Activated T-helper 2 cell treated with anti-CD3 and anti-CD28 coated beads, Interferon-gamma antibody, Interleukin-2, Interleukin-4, amounts not matched to agents 10 μg/mL and 5 μg/mL and 100 μg/mL, durations not matched to agents 14 hours and 24 hours and 36 hours (primary cell): ENCODE measurements at places on chromosomes 2 and 18. TPM values are rescaled to one million over a fixed set of nuclear protein-coding genes. Genes with fewer than 3 reads are reported as not detected.

TFCP2L1 gene
- total RNA-seq, result 0.11 TPM in 1 of 2 replicates, not detected in the other

ACMSD gene
- not detected in 2 replicates for total RNA-seq

DNA sequence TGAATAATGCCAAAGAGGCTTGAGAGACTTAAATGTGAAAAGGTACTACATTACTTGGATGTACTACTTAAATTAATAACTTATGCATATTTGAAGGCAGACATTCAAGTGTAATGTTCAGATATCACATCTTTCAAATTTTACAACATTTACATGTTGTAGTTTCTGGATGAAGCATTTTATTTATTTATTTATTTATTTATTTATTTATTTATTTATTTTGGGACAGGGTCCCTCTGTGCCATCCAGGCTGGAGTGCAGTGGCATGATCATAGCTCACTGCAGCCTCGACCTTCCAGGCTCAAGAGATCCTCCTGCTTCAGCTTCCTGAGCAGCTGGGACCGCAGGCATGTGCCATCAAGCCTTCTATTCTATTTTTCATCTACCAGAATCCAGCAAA lies 596.4 kb downstream of the ERBB4 start:
- H3K4me1 ChIP-seq, result no peaks in the 10 kb centered on the region
- no peaks in the 10 kb centered on the region for H3K27me3 ChIP-seq
- H3K27ac ChIP-seq, result no peak overlapping the region
- no peak for DNase-seq

DNA sequence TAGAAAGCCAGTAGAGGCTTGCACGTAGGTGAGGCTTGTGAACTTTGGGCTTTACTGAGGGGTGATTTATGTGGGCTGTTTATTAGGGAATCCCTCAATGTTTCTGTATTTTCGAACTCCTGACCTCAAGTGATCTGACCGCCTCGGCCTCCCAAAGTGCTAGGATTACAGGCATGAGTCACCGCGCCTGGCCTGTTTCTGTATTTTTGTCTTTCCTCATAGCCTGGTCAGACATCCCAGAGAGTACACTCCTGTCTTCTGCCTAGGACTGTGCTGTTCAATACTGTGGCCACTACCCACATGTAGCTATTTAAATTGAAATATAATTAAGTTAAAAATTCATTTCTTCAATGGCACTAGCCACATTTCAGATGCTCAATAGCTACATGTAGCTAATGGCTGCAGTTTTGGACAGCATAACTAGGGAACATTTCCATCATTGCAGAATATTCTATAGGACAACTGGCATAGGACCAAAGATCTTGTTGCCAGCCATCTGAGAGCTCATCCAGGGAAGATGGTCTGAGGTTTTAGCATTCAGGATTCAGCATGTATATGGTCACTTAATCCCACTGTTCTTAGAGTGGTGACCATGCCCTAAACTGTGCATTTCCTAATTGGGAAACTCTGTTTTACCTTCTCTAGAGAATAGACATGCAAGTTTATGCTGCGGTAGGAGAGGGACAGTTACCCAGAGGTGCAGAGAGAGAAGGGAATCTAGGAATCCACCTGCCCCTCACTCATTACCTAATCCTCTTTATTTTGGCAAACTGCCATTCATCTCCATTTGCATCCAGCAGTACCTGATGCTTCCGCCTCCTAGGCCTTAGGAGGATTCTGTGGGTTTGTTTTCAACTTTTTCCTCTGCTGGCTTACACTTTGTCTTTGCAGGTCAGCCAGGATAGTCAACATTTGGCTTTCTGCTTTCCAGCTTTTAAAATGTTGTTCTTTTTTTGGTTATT lies 64.4 kb downstream of the LCLAT1 start:
- H3K27me3 ChIP-seq, result no peaks in the 10 kb centered on the region
- H3K36me3 ChIP-seq, result peaks cover 12% of the 10 kb centered on the region
- H3K27ac ChIP-seq, result no peak overlapping the region
- H3K4me1 ChIP-seq, result peaks cover 3% of the 10 kb centered on the region

DNA sequence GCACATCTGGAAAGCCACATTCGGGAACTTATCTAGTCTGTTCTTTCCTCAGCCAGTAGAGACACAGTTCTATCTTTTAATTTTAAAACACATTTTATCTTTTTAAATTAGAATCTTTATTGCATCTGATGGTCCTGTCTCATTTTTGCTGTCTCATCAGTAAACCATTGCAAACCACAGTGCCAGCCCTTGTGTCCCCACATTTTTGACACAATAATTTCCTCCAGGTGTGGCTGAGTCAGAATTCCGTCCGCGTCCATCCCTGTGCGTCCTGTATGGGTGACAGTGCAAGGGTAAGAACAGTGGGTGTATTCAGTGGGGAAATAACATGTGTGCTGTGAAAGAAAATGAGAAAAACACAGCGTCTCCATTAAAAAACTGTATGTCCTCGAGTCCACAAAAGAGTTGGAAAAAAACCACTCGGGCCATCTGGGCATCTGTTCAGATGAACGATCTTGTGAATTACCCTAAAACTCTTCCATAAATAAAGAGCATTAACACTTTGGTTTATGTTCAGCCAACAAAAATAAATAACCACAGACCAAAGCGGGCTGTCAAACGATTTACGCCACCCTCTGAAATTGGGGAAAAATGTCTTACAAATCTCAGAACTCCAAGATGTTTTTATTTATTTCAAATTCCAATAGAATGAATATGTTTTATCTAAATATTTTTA lies 137.3 kb downstream of the ZNF516 start:
- H3K4me3 ChIP-seq, result no peak overlapping the region
- no peaks in the 10 kb centered on the region for H3K27me3 ChIP-seq
- no peaks in the 10 kb centered on the region for H3K36me3 ChIP-seq

DNA sequence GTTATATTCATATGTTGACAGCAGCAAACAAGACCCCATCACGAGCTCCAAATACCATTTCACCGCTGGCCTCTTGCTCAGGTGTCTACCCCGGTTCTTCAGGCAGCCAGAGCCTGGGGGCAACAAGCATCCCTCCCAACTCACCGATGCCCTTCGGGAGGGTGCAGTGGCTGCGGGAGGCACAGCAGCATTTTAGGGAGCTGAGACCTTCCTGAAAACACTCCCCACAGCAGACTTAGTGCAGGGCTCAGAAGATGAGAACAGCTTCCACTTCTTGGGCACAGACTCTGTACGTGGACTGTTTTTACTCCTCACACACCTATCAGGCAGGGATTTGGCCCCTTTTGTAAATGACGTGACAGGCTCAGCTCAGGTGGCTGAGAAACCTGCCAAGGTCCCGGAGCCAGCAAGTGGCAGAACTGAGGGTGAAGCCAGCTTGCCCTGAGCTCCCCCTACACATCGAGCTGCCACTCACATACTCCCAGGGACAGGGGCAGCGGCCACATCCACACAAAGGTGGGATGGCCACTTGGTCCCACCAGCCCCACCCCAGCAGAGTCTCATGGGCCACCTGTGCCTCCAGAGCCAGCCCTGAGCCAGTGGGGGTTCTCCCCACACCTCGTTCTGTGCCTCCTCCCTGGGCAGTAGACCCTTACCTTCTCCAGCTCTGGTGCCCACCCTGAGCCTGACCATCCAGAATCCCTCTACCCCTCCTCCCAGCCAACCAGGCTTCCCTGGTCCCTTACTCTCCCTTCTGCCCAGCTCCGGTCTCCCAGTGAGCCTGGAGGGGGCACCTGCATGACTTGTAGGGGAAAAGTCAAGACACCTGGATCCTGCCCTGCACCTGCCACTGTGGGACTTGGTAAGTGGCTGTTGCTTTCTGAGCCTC lies 28.5 kb downstream of the CYP27C1 start:
- no peaks in the 10 kb centered on the region for H3K36me3 ChIP-seq
- no peaks in the 10 kb centered on the region for H3K4me1 ChIP-seq
- DNase-seq, result no peak
- H3K27ac ChIP-seq, result no peak overlapping the region
- H3K4me3 ChIP-seq, result no peak overlapping the region
- H3K27me3 ChIP-seq, result peaks cover 5% of the 10 kb centered on the region

DNA sequence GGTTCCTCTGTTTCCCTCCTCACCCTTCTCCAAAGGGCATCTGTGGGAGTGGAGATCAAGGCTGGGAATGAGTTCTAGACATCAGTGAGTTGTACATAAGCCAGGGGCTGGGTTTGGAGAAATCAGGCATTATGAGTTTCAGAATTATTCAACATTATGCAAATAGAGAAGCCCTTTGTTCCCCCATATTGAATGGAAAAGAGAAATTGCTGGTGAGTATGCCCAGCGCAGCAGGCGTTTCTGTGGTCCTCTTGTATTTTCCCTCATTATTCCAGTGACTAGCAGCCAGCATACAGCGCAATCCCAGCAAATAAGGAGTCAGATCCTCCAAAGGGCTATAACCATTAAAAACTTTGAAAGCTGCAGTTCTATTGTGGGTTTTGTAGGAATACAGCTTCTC lies 94.4 kb downstream of the VWA3B start:
- peaks cover 26% of the 10 kb centered on the region for H3K27me3 ChIP-seq
- H3K4me3 ChIP-seq, result no peak overlapping the region
- no peaks in the 10 kb centered on the region for H3K36me3 ChIP-seq
- no peak for DNase-seq
